Left cardiac atrium (tissue), 4 donors: ENCODE measurements at places on chromosomes 4 and X. TPM values are rescaled to one million over a fixed set of nuclear protein-coding genes. Genes with fewer than 3 reads are reported as not detected.

- no peak for DNase-seq
Observed at GRCh38 chr4:7227008-7227407, 34.7 kb downstream of the SORCS2 start.

DNA sequence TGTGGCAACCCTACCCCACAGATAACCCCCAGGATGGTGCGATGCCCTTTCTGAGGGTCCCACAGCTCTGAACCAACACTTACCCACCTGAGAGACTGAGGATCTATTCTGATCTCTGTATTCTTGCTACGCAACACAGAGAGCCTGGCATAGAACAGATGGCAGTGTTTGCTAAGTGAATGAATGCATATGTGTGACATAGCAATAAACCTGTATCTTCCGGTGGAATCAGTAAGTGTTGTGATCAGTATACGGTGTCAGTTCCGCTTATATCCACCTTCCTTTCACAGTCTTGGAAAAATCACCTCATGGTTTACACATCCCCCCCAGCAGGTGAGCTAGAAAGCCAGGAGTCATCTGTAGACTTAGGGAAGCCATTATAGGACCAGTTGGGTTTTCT, 5.9 kb upstream of the HSD17B10 start:
- DNase-seq = no peak

DNA sequence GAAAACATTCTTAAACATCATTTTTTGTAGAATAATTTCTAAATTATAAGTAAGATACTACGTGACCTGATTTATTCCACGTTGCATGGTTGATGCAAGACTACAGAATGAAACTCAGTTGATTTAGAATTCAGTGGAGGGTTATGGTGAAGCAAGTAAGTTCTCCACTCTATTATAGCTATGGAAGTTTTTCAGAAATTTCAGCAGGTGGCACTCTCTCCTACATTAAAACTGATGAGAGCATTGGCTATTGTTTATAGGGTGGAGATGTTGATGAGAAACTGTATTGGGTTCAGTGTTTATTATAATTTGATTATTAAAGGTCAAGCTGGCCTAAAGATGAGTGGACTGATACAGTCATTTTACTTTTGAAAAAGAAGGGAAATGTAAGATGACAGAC, 88.0 kb downstream of the FNIP2 start:
- DNase-seq = no peak

The ABCG2 gene
- 1.6 TPM for total RNA-seq

The SYTL4 gene
- 3.6 TPM for total RNA-seq

DNA sequence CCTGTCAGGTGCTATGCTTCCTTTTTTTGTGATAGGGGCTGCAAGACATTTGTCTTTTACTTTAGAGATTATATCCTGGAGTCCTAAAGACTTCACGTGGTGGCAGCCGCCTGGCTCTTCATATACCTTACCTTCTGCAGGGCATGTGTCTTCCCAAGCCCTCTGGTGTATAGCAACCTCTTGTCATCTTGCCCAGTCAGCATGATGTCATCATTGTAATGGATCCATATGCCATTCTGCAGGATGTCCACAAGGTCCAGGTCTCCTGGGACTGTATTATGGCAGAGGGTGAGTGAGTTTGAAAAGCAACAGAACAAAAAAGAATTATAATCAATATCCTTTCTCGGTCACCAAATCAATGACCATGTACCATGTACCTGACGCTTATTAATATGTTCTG, 82.2 kb upstream of the SCOC start:
- DNase-seq = no peak

The AWAT2 gene
- not detected for total RNA-seq

DNA sequence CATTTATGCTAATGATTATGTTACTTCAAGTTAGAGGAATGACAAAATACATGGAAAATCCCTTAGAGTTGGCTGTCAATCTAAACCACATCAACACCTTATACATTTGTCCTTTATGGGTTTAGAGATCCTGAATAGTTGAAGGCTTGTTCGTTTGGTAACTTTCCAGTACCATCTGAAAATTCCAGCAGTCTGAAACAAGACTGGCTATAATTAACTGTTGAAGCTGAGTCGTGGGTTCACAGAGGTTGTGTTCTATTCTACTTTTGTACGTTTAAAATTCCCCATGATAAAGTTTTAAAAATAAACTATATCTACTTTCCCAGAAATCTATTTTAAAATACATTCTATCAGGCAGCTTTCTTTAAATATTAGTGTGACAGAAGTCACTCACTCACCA, 73.0 kb downstream of the USP46 start:
- DNase-seq = no peak

The C4orf51 gene
- not detected for total RNA-seq

DNA sequence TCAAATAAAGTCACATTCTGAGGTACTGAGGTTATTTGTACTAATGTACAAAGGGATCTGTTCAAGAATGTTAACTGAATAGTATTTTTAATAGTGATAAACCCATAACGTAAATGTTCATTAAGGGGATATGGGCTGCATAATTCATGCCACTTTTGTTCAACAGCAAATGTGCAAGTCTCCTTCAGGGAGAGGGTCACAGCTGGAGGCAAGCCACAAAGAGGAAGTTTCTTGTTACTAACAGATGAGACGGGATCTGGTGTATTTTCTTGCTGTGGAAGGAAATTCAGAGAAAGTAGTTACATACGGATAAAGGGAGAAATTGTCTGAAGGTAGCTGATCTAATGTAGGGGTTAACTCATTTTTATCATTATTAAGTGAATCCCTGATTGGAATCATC, 10.0 kb downstream of the ZFP42 start:
- DNase-seq = no peak

DNA sequence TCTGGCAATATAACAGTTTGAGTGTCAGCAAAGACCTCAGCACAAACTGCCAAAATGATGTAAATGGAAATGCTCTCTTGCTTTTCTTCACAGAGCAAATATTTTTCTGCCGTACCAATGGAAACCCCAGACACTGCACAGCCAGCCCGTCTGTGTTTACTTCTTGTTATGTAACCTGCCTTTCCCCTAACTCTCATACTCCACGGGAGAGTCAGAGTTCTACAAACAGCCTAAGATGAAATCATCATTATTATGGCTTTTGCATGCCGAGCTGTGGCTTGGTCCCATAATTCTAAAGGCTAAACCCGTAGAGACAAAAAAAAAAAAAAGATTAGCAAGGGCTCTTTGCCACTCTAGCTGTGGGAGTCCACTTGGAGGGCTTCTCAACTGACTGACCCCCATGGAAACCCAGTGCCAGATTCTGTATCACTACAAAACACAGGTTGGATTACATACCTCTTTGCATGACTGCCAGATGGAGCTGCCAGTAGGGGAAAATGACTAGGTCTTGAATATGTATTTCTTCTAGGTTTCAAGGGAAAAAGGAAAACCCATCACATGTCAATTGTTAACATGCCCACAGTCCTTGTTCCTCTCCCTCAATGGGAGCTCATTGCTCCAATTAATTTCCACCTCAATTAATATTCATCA, 197.2 kb upstream of the CNKSR2 start:
- DNase-seq = no peak

GRCh38 chr4:76250962-76251361, 559 bp upstream of the FAM47E start:
- DNase-seq = no peak

GRCh38 chrX:130994671-130995070, 63.5 kb upstream of the ARHGAP36 start:
- DNase-seq = no peak
